ENCODE measurements at places on chromosomes 4 and X.

DNA sequence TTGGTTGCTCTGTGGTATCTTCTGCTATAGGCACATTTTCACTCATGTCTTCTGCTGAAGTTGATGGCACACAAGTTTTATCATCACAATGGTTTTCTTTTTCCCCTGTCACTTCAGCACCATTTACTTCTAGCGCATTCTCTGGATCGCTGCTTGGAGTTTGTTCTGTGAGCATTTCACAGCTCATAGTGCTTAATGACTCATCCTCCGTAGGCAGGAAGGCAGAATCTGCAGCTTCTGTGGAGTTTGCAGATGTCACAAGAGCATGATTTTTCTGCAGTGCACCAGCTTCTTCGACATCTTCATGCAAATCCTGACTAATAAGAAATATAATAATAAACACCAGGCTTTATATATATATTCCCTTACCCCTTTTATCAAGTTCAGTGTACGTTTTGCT, 83.6 kb downstream of the CHM start:
- no peak for DNase-seq

DNA sequence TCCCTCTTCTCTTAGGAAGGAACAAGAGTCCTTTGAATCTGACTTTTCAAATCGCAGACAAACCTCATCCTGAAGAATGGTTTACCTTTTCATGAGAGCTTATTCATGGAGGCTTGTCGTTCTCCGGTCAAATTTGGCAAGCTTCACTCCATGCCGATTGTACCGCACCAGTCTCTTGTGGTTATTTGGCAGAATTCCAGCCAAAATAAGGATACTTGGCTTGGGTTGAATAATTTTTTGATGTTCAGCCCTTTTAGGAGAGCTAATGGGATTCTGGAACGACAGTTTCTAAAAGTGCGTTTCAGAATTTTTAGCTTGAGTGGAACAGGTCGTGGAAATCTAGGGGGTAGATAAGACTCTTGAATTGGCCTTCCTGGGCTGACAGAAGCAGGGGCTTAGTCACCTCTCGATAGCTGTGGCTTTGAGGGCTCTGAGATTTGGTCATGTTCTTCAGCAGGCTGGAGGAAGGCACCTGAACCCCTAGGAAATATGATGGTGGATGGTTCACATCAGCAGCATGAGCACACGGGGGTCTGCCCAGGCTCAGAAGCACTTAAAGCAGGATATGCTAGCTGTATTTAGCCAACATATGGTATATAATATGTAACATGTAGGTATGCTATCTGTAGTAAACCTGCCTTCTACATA, 1.5 kb downstream of the KLHL2 start:
- DNase-seq, result peak; percentile 7

- no peak for DNase-seq
These were observed 124.8 kb upstream of the FAT1 start for GRCh38 chr4:186848437-186848836.

GRCh38 chrX:133709501-133709900, 275.9 kb downstream of the GPC3 start:
- no peak for DNase-seq

DNA sequence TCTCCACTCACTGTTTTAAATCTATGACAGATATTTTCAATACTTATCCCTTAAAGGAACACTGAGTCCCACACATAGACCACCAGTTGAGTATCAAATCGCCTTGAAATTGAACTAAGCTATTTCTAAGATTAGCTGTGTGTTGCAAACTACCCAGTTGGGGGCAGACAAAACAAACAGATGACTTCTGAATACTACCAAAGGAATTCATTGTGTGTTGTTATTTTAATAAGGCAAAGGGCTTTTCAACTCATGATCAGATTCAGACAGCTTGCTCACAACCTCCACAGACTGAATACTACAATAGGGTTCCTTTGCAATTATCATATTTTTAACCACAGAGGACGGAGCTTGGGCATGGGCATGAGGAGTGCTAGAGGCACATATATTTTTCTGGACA, 283.0 kb upstream of the GPC4 start:
- DNase-seq, result peak; percentile 1

GRCh38 chrX:68763481-68763880, 65.3 kb upstream of the EFNB1 start:
- no peak for DNase-seq
